IMR-90 (cell line): ENCODE measurements at places on chromosomes 4 and X. TPM values are rescaled to one million over a fixed set of nuclear protein-coding genes. Genes with fewer than 3 reads are reported as not detected.
A peak's percentile ranks its signal among the peaks of the same experiment; 100 is the strongest.

The SAGE1 gene
- not detected in 2 replicates for polyA plus RNA-seq

The MPC1L gene
- polyA plus RNA-seq: not detected in 2 replicates

The FANCB gene
- polyA plus RNA-seq: 1.6 and 2.5 TPM in 2 replicates

The NDP gene
- polyA plus RNA-seq: 0.39 TPM in 2 replicates

The ENPEP gene
- 0.07 and 0.12 TPM in 2 replicates for polyA plus RNA-seq

The GABRG1 gene
- not detected in 2 replicates for polyA plus RNA-seq

The ADGRA3 gene
- polyA plus RNA-seq: 17.1 and 20.1 TPM in 2 replicates

- no peaks in the 10 kb centered on the region for H3K36me3 ChIP-seq
- H3K27ac ChIP-seq: no peak overlapping the region
- DNase-seq: no peak
- no peak overlapping the region for H3K4me3 ChIP-seq
- no peaks in the 10 kb centered on the region for H3K4me1 ChIP-seq
- H3K27me3 ChIP-seq: no peaks in the 10 kb centered on the region
Observed at GRCh38 chr4:181987392-181987791, 255.8 kb upstream of the TENM3 start.

- no peaks in the 10 kb centered on the region for H3K27me3 ChIP-seq
- H3K4me1 ChIP-seq: no peaks in the 10 kb centered on the region
- no peak for DNase-seq
- no peak overlapping the region for H3K4me3 ChIP-seq
- no peaks in the 10 kb centered on the region for H3K36me3 ChIP-seq
- H3K27ac ChIP-seq: no peak overlapping the region
Observed at GRCh38 chr4:159111416-159111815, 8.5 kb downstream of the RAPGEF2 start.

DNA sequence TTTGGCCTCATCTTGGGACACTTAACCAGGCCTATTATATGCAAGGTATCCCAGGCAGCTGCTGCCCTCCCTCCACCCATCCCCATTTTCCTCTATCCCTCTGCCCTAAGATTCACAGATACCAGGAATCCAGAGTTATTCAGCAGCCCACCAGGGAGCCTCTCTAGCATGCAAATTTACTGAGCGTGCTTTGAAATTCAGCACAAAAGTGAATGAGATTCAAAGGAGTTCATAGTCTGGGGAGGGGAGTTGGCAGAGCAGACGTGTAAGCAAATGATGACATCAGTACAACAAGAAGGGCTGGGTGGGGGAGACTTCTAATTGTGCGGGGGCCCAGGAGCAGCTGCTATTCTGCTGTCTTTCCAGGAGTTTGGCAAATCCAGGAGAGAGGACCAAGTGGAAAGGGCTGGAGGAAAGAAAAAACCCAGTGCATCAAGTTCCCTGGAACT lies 1.7 kb upstream of the MTM1 start:
- H3K36me3 ChIP-seq: no peaks in the 10 kb centered on the region
- no peak overlapping the region for H3K27ac ChIP-seq
- peaks cover 3% of the 10 kb centered on the region; the same call in 1 of the 2 replicates for H3K27me3 ChIP-seq
- no peak overlapping the region for H3K4me3 ChIP-seq

DNA sequence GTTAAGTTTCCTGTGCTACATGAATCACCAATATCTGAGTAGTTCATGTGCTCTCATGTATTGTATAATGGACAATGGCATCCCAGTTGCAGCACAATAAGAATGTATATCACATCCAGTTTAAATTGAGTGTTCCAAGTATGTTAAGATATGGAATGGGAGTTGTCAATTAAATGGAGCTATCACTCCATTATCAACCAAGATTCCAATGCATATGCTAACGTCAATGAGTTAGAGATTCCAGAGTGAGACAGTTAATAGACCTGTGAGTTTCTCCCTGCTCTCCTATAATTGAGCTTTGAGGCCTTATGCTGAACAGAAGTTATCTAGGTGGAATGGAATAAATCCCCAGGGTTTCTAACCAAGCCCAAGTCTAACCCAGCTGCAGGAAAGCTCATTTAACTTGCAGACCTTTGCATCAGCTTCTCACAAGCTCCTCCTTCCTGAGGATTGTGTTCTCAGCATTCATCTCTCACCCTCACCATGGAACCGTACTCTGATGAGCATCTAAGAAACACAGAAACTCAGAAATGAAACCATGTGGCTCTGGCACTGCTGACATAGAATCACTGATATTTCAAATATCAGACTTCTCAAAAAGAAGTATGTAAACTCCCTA lies 84.8 kb downstream of the TIGD2 start:
- no peaks in the 10 kb centered on the region for H3K4me1 ChIP-seq
- no peak overlapping the region for H3K4me3 ChIP-seq
- H3K36me3 ChIP-seq: no peaks in the 10 kb centered on the region
- H3K27ac ChIP-seq: no peak overlapping the region

DNA sequence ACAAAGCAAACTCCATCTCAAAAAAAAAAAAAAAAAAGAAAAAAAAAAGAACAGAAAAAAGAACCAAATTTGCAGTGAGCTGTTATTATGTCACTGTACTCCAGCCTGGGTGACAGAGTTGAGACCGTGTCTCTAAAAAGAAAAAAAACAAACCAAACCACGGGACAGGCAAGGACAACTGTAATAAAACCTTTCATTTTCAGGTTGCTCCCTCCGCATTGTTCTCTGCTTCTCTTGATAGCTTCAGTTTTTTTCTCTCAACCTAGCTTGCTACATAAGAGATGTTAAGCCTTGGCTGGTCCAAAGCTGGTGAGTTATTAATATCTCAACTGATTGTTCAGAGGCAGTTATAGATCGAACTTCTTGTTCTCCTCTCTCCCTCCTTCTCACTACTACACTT lies 23.1 kb upstream of the ELF2 start:
- no peaks in the 10 kb centered on the region for H3K27me3 ChIP-seq
- no peak for DNase-seq
- H3K36me3 ChIP-seq: no peaks in the 10 kb centered on the region

- peaks cover 6% of the 10 kb centered on the region; the same call in 1 of the 2 replicates for H3K27me3 ChIP-seq
- H3K4me1 ChIP-seq: no peaks in the 10 kb centered on the region
- H3K27ac ChIP-seq: no peak overlapping the region
- H3K36me3 ChIP-seq: no peaks in the 10 kb centered on the region
Observed at GRCh38 chrX:38954520-38954919, 153.3 kb downstream of the MID1IP1 start.

DNA sequence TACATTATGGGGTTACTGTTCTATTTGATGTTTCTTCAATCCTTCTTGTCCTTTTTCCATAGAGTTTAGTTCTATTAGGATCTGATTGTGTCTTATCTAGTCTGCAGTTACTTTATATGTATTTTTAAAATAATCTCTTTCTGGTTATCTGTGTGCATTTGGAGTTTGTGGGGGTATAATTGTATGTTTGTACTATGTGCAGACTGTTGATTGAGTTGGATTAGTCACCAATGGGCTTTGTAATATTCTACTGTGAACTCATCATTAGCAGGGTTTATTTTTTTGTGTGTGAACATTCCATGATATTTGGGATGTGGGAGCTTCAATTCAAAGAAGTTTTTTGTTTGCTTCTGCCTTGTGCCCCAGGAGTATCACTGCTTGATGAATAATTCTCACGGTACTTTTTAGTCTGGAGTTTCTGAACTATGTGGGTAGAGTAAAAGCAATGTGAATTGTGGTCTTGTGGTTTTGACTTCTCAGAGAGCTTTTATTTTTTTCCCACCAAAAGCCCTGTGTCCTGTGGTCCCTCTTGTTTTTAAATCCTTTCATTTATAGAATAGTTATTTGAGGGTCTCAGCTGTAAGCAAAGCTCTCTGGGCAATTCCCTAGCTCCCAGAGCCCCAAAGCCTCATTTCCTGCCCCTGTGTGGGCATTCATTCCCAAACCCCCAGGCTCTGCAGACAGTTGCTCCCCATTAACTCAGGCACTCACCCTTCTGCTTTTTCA lies 127.8 kb downstream of the PHKA2 start:
- H3K4me3 ChIP-seq: no peak overlapping the region
- no peaks in the 10 kb centered on the region for H3K4me1 ChIP-seq
- H3K36me3 ChIP-seq: no peaks in the 10 kb centered on the region
- DNase-seq: no peak

DNA sequence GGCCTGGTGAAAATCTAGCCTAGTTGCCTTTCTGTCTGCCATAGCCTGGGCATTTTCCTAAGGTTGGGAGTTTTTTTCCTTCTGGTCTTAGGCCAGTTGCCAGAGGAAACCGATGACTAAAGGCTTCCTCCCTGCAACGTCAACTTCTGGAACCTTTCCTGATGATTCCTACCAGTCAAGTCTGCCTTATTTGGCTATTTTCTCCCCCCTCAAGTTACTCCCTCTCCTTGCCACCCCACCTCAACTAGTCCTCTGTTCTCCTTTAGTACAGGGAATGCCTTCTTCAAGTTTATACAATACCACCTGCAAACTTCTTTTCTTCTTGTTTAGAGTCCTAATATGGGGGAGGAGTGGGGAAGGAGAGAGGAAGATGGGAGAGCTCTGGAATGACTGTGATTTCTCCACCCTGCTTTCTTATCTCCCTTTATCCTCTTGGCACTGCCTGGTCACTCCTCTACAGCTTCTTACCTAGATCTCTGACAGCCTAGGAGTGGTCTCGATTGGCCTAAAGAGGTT lies 10.6 kb downstream of the MSN start:
- H3K27ac ChIP-seq: peak overlapping the region; percentile 99
- no peak overlapping the region for H3K4me3 ChIP-seq
- peak; percentile 94 for DNase-seq
- H3K4me1 ChIP-seq: peaks cover 13% of the 10 kb centered on the region
- H3K36me3 ChIP-seq: peaks cover 6% of the 10 kb centered on the region

DNA sequence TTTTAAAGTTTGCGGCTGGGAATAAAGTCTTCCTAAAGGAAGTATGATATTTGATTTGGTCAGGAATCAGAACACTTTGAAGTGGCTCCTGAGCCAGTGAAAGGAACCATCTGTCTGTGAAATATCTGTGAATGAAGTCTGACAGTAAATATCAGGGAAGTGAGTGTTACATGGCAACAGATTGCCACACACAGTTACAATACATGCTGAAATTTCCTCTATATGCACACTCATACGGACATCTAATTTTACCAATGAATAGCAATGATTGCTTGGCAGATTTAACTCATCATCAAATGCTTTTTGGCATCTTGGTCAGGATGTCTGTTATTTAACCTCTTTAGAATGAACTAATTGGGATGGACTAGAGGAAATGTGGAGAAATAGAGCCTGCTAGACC lies 1023.8 kb downstream of the FAT4 start:
- no peak overlapping the region for H3K4me3 ChIP-seq
- no peak for DNase-seq
- no peaks in the 10 kb centered on the region for H3K4me1 ChIP-seq
- no peaks in the 10 kb centered on the region for H3K36me3 ChIP-seq
- no peaks in the 10 kb centered on the region for H3K27me3 ChIP-seq
- H3K27ac ChIP-seq: no peak overlapping the region

- peak; percentile 23 for DNase-seq
- no peaks in the 10 kb centered on the region for H3K36me3 ChIP-seq
- H3K4me3 ChIP-seq: peak overlapping the region; percentile 84
Observed at GRCh38 chr4:184825141-184825895, 450 bp downstream of the ACSL1 start.

DNA sequence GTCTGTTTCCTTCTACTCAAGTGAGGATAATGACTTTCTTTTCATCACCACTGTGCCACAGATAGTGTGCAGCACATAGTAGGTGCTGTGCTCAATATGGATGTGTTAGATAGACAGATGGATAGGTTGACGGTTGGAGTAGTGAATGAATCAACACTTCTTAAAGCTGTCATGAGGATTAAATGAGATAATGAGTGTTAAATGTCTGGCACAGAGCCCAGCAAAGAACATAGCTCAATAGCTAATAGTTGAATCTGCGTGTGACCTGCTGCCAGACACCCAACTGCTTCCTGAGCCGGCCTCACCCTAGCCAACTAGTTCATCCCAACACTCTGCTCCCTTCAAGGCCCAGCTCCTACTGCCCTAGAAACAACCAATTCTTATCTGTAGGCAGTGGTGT lies 67.7 kb upstream of the PJA1 start:
- peaks cover 19% of the 10 kb centered on the region for H3K27me3 ChIP-seq
- H3K36me3 ChIP-seq: no peaks in the 10 kb centered on the region
- DNase-seq: no peak
- H3K27ac ChIP-seq: no peak overlapping the region
- no peaks in the 10 kb centered on the region; the same call in 1 of the 2 replicates for H3K4me1 ChIP-seq

DNA sequence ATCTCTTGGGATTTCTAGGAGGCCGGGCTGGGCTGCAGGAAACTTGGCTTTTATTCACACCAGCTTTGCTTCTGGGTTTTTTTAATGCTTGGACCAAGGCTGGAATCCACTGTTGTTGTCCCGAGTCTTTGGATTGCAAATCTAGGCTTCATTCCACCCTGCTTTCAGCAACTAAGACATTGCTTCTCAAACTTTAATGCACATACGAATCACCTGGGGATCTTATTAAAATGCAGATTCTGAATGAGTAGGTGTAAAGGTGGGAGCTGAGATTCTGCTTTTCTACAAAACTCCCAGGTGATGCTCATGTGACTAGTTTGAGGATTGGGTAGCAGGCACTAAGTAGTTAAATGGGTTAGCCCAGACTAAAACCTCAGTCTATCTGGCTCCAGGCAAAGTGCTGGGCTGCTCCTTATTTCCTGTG lies 39.2 kb upstream of the GPC4 start:
- H3K4me3 ChIP-seq: no peak overlapping the region
- no peaks in the 10 kb centered on the region for H3K4me1 ChIP-seq
- no peak for DNase-seq
- no peak overlapping the region for H3K27ac ChIP-seq

DNA sequence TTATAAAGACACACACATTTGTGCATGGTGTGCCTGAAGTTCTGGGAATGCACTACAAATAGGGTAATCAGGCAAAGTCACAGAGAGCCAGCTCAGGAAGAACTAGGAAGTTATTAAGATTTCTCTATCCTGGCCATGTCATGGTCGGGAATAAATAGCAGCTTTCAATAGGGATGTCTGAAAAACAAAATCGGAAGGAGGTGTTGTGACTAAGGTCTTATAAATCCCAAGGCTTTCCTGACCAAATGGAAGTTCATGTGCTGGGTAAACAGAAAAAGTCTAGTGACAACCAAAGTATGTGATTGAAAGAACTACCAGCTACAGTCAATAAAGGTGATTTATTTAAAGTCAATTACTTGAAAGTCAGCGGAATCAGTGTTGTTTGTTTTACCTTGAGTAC lies 262.5 kb upstream of the HS3ST1 start:
- H3K4me1 ChIP-seq: no peaks in the 10 kb centered on the region
- H3K27me3 ChIP-seq: no peaks in the 10 kb centered on the region
- no peaks in the 10 kb centered on the region for H3K36me3 ChIP-seq
- H3K27ac ChIP-seq: no peak overlapping the region

GRCh38 chr4:186693894-186694293 lies 29.8 kb downstream of the FAT1 start:
- H3K4me3 ChIP-seq: no peak overlapping the region
- peaks cover 11% of the 10 kb centered on the region for H3K4me1 ChIP-seq
- peaks cover 42% of the 10 kb centered on the region for H3K36me3 ChIP-seq
- no peak overlapping the region for H3K27ac ChIP-seq
- H3K27me3 ChIP-seq: no peaks in the 10 kb centered on the region
- no peak for DNase-seq

DNA sequence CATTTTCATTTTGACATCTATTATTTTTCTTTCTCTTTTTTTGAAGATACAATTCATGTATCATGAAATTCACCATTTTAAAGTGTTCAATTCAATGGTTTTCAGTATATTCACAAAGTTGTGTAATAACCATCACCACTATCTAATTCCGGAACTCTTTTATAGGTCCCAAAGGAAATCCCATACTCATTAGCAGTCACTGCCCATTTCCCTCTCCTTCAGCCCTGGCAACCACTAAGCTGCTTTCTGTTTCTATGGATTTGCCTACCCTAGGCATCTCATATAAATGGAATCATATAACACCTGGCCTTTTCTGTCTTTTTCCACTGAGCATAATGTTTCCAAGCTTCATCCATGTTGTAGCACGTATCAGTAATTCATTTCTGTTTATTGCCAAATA lies 3.2 kb upstream of the FGF2 start:
- H3K4me1 ChIP-seq: peaks cover 9% of the 10 kb centered on the region
- H3K36me3 ChIP-seq: no peaks in the 10 kb centered on the region
- DNase-seq: no peak

GRCh38 chr4:136812100-136812880 lies 720.0 kb downstream of the PCDH18 start:
- no peaks in the 10 kb centered on the region for H3K4me1 ChIP-seq
- DNase-seq: no peak
